Kidney capillary endothelial cell (primary cell): ENCODE measurements at places on chromosomes 3 and 15.
A peak's percentile ranks its signal among the peaks of the same experiment; 100 is the strongest.

GRCh38 chr3:155242342-155242741, 51.1 kb downstream of the STRIT1 start:
- DNase-seq = no peak

DNA sequence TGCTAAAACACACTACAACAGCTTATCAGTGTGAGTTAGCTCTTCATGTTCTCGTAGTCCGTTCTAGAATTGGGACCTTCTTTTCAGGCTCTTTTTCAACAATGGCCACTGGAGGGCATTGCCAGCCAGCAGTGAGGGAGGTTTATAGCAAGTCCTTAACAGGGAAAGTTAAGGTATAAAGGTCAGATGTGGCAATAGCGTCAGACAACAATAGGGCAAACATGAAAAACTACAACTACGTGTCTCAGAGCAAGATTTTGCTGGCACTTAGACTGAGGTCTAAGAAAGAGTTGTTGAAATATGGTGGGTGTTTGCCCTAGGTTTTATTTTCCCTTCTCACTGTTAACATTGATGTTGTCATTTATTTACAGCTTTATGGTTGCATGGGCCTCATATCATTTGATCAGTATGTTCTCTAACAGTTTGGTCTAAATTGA, 161.4 kb downstream of the GMNC start:
- DNase-seq = peak; percentile 32

DNA sequence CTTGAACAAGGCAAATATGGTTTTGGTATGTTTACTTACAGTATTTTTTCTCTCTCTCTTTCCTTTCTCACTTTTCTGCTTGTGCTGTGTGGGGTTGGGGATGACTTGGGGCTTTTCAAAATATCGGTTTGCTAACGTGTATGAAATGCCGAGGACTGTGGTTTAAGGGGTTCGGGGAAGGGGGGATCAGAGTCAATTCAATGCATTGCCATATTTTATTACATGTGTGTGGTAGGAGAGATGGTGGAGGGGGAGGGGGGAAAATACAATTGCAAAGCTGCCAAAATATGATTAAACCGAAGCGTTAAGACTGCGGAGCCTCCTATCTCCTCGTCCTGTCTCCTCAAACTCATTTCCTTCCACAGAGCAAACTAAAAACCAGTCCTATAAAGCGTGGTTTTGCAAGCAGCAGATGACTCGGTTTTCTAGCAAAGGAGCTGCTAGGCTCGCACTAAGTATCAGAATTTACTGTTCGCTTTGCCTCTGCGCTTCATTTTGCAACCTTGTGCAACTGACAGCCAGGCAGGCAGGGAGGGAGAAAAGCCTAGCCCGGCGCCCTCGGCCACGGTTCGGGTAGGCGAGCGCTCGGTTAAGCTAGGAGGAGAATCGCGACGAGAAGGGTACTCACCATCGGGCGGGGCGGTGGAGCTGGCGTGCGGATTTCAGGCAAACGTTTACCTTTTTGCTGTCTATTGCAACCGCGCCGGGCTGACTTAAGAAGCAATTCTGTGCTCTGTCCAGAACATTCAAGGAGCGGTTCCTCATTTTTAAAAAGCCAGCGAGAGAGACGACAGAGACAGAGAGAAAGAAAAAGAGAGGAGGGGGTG, 4.0 kb upstream of the NR2F2 start:
- DNase-seq = peak; percentile 54

- no peak for DNase-seq
Measured at GRCh38 chr15:92930054-92930621, 30.0 kb downstream of the CHD2 start.

GRCh38 chr15:49815950-49816349, 195.1 kb downstream of the DTWD1 start:
- no peak for DNase-seq

DNA sequence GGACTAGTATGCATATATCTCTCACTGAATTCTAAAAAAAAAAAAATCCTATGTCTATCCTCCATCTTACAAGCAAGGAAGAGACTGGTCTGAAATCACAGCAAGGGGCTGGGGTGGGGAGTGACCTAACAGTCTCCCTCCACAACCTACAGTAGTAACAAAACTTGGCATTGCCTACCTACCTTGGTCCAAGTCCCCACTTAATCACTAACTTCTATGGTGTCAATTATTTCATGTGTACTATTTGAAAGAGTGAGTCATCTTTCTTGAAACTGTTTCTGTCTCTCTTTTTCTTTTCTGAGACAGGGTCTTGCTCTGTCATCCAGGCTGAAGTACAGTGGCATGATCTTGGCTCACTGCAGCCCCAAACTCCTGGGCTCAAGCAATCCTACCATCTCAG, 36.8 kb downstream of the CHAC1 start:
- DNase-seq = no peak

DNA sequence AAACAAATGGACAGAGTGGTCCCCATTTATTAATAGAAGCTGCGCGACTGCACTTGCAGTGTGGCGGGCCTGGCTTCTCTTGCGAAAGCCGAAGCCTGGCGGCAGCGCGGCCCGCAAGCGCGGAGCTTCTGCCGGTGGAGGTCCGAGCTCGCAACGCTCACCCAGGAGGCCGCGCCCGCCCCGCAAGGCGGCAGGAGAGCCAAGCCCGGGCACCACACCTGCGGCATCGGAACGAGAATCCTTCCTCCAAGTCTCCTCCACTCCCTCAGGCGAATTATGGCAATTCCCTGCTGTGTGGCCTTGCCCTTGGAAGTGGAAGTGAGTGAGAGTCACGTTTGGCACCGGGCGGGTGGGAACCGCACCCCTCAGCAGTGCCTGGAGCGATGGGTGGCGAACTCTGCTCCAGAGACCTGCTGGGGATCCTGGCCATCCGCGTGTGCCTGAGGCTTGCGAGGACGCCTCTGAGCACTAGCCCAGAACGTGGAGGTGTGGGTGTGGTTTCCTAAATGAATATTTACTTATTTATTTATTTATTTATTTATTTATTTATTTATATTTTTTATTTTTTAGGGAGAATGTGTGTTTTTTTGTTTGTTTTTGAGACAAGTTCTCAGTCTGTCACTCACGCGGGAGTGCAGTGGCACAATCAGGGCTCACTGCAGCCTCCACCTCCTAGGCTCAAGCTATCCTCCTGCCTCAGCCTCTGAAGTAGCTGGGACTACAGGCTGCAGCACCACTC, 133.7 kb upstream of the UBE2E1 start:
- no peak for DNase-seq

DNA sequence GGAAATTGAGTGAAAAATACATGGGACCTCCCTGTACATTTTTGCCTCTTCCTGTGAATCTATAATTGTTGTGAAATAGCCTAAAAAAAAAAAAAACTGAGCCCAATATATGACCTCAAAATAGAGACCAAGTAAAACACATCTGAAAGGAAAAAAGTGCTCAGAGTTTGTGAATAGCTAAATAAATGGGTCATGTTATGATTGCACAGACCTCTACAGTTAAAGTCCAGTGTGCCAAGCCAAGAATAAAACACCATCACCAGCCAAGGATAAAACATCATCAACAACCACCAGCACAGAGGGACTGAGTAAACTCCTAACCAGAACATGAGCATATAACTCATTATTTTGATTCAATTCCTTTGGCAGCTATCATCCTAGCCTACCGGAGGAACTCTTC, 115.6 kb upstream of the AGTR1 start:
- no peak for DNase-seq

- no peak for DNase-seq
Measured at GRCh38 chr15:55658886-55659285, 70.7 kb upstream of the PYGO1 start.

GRCh38 chr3:23183731-23184130, 19.4 kb upstream of the UBE2E2 start:
- DNase-seq = no peak

- DNase-seq = no peak
Measured at GRCh38 chr3:160378331-160379109, 20.5 kb downstream of the IFT80 start.

DNA sequence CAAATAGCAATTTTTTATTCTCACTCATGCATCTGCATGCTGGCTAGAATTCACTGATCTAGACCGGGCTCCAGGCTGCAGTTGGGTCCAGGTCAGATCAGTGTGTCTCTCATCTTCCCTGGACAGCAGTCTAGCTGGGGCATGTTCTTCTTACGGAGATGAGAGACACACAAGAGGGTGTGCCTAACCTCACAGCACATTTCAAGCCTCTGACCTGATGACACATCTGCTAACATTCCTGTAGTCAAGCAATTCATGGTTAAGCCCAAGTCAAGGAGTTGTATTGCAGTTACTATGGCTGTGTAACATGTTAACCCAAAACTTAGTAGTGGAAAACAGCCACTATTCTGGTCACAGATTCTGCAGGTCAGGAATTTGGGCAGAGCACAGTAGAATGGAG, 13.1 kb downstream of the BSN start:
- DNase-seq = no peak

DNA sequence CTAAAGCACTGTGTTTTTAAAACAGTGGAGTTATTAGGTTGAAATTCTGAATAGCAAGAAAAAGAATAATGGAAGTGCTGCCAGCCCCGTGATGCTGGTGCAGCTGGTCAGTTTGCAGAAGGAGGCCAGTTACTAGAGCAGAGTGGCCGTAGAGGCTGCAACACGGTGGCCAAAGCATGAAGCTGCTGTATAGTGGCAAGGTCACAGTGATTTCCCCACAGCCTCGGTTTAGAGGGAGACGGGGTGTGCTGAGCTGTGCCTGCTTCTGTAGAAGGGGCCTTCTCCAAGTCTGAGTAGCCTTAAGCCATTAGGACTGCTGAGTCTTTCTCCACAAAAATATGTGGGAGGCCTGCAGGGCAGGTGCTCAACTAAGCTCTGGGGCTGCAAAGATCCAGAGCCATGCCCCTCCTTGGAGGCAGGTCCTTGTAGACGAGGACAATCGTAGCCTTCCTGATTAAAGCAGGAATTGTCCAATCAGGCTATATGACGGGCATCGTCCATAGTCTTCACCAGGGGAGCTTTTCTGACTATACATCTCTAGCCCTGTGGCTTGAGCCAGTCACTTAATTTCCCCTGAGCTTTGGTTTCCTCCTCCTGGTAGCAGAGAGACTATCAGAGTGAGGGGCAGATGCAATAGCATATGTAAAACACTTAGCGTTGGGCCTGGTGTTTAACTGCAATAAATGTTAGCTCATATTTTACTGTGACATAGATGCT, 151.6 kb downstream of the PGPEP1L start:
- no peak for DNase-seq

DNA sequence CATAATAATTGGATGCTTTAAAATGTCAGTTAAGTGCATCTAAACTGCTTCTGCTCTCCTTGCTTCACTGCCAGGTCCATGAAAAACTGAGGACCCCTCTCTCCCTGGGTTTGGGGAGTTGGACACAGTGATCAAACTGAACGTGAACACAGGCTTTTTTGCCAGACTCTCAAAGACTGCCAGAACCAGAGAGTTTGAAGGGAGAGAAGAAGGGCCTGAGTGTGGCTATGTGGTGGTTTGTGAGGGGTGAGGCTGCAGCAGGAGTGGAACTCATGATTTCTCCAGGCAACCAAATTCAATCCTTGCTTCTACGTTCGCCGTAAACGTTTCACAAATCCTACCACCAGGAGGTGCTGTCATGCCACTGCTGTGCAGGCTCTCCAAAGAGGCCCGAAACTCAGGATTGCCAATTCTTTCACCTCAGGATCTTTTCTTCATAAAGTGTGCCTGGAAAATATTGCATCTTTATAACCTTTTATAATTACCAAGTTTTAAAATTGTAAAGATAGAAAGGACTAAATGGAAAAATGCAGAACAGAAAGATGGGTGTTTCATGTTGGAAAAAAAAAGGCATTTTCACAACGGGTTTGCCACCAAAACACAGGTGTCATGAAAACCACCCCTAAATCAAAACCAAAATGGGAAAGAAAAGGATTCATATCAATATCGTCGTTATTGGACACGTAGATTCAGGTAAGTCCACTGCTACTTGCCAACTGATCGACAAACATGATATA, 19.7 kb downstream of the TM4SF4 start:
- peak; percentile 45 for DNase-seq

- no peak for DNase-seq
Measured at GRCh38 chr15:71080705-71081104, 34.6 kb upstream of the THSD4 start.

DNA sequence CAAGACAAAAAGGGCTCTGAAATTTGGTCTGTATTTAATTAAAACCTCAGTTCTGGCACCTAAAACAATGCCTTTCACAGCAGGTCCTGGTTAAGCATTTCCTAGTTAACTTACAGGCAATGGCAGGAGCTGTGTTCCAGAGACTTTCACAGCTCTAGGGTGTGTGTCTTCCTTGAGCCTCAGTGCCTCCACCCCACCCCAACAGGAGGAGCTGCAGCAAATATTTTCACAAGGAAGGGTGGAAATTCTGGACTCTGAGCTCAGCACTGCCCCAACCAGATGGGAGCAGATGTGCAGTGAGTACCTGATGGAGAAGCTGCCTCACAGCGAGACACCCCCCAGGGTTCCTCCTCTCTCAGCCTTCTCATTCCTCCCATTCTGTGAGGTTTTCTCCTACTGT, 106.3 kb upstream of the SPATA12 start:
- no peak for DNase-seq

DNA sequence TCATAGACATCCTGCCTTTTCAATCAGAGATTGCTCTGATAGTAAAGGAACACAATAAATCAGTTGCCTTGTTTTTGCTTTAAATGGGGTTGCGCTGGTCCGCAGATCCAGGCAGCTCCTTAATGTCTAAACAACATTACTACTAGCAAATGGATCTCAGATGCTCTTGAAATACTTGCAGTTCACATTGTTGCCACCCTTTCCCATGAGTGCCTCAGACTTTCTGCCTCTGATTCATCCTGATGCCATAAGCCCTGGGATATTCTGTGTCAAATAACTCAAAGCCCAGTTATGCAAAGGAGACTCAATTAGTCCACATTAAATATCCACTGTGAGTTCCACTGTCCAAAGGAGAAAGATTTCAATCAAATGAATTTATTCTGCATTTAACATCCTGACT, 196.7 kb downstream of the PLCH1 start:
- DNase-seq = no peak

- peak; percentile 5 for DNase-seq
Measured at GRCh38 chr3:16548721-16549120, 35.2 kb upstream of the RFTN1 start.

- no peak for DNase-seq
Measured at GRCh38 chr3:187377842-187378241, 9.7 kb downstream of the RTP4 start.

GRCh38 chr3:52349131-52349530, 33.0 kb downstream of the DNAH1 start:
- no peak for DNase-seq

GRCh38 chr3:12436514-12437220, 47.6 kb upstream of the TSEN2 start:
- no peak for DNase-seq

DNA sequence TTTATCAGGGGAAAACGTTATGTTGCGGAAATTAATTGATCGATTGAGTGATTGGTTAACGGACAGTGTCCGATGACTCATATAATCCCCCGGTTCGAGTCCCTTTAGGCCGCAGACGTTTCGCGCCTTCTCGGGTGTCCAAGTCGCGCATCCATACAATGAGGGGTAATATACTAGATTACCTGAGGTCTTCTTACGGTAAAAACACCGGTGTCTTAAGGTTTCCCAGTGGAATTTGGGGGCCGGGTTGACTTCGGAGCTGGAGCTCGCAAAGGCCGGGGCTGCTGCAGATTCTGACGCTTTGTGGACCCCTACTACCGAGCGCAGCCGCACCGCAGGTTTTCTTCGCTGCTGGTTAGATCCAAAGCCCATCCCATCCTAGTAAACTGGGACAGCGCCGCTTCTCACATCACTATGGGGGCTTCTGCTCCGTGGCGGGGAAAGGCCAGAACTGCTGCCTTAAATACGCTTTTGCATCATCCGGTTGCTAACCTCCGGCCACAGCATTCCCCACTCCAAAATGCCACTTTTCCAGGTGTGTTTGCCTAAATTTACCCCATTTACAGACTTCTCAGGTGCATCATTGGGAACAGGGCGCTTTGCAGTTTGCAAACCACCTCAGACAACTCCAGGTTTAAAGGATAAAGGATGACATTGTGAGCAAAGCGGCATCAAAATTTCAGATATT, 858 bp upstream of the SACM1L start:
- DNase-seq = no peak
